AG08395 (cell line): ENCODE measurements at places on chromosomes 6 and 20.

DNA sequence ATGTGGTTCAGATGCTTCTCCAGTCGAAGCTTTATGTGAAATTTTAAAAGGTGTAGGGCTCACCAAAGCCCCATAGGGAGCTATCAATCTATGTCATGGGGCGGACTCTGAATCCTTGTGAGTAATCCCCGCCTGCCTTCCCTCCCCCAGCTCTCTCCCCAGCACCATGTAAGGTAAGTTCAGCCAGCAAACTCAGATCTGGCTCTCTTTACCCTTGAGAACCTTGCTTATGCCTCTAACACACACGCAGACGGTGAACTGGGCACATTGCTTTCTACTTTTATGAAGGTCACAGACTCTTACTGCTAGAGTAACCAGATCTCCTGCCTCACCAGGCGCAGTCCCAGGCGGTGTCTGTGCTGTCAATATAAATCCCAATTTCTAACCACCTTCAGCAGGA is 82.6 kb upstream of the CNKSR3 start:
- DNase-seq: no peak

DNA sequence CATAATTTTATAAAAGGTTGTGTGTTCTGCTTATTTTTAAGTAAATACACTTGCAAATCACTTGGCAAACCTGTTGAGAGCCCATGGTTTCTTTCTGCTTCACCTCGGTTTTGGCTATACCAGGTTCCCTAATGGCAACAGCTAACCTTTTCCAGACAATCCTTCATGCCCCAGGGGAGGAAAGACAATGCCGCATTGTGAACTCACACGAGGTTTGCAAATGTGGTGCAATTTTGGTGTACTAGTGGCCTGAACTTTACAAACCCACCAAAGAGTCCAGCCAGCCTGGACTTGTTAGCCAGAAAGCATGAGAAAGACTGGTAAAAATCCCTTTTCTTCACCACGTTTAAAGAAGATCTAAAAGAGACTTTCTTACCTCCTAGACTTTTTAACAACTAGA is 84.8 kb upstream of the SOX4 start:
- no peak for DNase-seq

DNA sequence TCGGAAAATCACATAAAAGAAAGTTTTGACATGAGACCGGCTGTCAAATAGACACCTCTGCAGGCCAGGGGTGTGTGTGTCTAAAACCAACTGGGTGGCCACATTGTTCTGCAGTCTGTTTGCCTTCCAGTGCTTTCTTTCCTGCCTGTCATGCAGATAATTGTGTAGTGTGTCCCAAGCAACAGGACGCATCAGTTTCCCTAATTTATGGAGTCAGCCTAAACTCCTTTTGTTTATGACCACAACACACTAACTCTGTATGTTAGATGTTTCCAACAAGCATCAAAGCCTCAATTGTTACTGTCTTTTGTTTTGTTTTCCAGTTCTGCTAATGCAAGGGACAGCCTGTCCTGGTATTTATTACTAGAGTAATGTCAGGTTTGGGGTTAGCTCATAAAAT is 205.7 kb downstream of the ATXN1 start:
- no peak for DNase-seq

GRCh38 chr6:169933839-169934698 is 182.6 kb downstream of the ERMARD start:
- peak; percentile 82 for DNase-seq

DNA sequence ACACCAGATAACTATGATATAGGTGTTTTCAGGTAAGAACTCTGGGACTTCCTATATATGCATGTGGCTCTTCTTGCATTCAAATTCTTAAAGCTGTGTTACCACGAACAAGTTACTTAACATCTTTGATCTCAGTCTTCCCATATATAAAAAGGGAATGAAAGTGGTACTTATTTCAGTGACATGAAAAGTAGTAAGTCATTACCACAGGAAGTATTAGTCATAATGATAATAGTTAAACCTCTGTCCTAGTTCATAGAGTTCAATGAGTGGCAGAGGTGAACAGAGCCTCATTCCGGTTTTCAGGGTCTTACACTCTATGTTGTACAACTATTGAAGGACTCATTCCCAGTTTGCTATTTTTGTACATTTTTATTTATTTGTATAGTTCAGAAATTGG is 237.0 kb downstream of the NKAIN2 start:
- no peak for DNase-seq

DNA sequence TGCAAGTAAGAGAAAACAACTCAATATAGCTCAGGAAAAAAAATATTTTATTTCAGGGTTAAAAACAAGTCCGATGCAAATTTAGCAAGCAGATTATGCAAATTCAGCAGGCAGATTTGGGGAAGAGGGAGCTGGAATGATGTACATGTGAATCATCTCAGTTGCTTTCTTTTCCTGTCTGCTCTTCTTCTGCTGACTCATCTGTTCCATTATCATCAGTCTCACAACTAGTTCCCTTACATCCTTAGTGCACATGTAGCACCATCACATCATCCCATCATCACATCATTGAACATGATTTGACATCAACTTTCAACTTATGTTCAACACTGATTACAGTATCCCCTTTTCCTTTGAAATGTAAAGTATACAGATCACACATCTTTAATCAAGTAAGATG is 11.5 kb upstream of the DEFB113 start:
- DNase-seq: peak; percentile 52

- peak; percentile 41 for DNase-seq
Observed at GRCh38 chr6:46781478-46782378, 11.5 kb upstream of the MEP1A start.

DNA sequence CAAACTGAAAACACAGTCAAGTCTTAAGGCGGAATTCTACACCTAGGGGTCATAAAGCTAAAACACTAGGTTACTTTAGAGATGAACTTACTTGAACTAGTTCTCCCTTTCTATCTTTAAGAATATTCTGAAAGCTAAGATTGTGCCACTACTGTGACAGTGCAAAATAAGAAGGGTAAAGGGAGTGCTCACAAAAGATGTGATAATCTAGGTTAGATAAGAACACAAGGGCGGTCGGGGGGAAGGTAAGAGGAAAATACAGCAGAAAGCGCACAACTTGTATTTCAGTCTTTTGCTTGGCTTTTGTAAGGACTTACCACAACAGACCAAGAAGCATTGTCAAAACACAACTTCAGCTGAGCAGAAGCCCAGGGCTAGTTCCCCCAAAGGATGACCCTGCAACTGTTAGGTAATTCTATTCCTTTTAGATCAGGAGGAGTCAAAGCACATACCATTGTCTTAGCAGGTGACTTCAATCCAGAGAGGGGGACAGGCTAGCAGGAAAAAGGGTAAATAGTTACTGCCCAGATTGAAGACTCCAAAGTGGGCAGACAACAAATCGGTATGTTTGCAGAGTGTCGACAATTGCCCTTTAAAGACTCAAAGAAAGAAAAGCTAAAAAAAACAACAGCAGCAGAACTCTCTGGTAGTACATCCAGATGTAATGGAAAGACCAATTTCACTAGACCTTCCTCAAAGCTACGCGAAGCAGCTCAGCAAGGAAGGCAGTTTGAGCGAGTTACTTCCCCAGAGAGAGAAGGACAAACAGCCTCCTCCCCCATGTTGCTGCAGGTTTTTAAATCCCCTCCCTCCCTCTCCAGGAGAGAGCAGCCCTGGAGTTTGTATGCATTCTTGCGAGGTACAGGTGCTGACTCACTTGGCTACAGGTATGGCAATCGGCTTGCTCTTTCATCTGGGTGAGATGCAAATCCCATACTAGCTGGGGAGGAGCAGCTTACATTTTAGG is 59.0 kb downstream of the RIPOR2 start:
- no peak for DNase-seq

GRCh38 chr6:130749402-130749801 is 77.8 kb upstream of the SMLR1 start:
- DNase-seq: no peak

GRCh38 chr6:130189531-130190397 is 33.0 kb downstream of the SAMD3 start:
- DNase-seq: no peak

- no peak for DNase-seq
Observed at GRCh38 chr20:38377039-38377685, 30.9 kb downstream of the LBP start.

DNA sequence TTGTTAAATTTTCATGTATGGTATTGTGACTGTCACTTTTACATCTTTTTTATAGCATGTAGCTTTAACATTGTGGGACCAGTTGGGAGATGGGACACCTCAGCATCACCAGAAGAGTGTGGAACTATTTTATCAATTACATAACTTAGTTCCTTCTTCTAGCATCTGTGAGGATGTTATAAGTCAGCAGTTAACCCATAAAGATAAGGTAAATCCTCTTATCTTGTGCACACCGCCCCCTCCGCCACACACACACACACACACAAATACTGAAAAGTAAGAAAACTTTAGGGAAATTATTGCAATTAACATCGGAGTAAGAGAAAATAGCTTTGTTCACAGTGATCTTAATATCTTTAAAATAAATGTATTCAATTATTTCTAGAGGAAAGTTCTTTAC is 60.9 kb downstream of the PGM3 start:
- DNase-seq: no peak

DNA sequence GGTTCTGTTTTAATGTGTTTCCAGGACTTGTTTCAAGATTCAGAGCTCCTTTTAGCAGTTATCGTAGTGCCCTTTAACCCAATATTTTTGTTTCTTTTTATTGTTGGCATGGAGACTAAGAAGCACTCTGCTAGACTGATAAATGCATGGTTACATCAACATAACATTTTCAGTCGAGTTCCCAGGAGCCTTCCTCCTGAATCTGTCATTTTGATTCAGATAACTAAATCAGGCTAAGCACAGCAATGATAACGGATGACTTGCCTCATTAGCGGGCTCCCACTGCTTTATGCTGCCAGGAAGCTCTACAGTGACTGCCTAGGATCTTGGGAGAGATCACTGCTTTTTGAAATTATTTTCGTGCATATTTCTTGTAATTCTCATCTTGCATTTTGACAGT is 772.8 kb upstream of the GJE1 start:
- no peak for DNase-seq

DNA sequence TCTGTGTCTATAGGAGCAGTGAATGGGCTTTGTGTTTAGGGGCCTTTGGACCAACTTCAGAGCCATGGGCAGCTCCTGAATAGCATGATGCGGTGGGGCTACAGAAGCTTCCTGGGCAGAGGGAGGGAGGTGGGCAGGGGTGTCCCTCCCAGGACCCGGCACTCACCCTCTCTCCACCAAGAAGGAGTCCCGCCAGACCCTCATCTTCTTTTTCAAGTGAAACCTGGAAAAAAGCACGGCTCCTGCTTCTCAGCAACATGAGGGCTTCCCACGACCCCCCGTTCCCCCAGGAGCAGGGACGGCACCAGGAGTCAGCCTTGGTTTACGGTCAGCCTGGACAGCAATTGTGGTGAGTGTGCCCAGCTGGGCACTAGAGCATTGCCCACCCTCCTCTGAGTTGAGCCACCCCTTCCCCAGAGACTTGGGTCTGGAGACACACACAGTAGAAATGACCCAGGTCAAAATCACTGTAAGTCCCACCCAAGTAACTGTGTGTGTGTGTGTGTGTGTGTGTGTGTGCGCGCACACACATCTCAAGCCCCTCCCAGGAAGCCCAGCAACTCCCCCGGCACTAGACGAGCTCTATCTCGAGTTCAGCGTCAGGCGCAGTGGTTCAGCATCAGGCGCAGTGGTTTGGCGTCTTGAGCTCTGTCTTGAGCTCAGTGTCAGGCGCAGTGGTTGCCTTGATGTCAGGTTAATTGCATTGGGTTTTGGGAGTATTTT is 108.2 kb downstream of the SULF2 start:
- no peak for DNase-seq

DNA sequence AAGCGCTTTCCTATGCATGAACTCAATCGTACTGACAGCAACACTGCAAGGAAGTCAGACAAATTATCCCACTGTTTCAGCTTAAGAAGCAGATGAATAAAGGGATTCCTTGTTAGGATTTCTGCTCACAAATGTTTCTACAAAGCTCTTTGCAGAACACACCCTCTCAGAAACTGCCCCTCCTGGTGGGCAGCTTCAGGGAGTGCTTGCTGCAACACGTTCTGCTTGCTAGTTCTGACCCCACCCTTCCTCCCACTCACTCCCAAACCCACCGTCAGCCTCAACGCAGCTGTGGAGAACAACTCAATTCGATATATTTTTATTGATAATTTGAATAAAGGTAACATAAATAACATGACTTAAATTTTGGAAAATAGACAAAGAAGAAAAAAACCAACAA is 250.8 kb upstream of the PRDM1 start:
- DNase-seq: no peak

- DNase-seq: no peak
Observed at GRCh38 chr6:5674721-5675120, 332.0 kb downstream of the NRN1 start.
